ENCODE measurements at places on chromosomes 13 and 19.

DNA sequence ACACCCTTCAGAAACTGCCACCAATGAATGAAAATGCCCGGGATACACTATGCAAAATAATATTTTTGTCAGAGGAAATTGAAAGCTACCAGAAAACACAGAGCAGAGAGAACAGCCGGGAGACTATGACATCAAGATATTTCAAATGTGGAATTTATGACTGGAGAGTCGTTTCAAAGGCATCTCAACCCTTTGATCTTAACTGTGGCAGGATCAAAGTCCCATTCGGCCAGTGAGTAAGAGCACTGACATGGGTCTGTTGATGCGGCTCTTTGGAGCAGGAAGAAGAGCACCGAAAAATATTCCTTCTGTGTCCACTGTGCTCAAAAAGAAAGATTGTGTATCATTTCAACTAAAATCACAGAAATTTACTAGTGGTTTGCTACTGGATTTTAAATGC, 201.9 kb downstream of the RFC3 start:
- no peaks in the 10 kb centered on the region for H3K27me3 ChIP-seq
- no peaks in the 10 kb centered on the region for H3K36me3 ChIP-seq
- H3K27ac ChIP-seq, result no peak overlapping the region
- DNase-seq, result no peak

DNA sequence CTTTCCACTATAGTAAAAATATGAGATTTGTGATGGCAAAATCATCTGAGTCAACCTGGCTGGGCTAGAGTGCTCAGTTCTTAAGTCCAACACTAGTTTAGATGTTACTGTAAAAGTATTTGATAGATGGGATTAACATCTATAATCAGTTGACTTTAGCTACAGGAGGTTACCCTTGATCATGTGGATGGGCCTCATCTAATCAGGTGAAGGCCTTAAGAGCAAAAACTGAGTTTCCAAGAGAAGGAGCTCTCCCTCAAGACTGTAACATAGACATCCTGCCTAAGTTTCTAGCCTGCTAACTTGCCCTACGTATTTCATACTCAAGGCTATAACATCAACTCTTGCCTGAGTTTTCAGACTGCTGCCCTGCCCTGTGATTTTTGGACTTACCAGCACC, 132.8 kb downstream of the ENOX1 start:
- H3K4me1 ChIP-seq, result no peaks in the 10 kb centered on the region
- no peaks in the 10 kb centered on the region for H3K27me3 ChIP-seq
- no peak overlapping the region for H3K4me3 ChIP-seq
- peaks cover 6% of the 10 kb centered on the region for H3K36me3 ChIP-seq
- no peak overlapping the region for H3K27ac ChIP-seq

DNA sequence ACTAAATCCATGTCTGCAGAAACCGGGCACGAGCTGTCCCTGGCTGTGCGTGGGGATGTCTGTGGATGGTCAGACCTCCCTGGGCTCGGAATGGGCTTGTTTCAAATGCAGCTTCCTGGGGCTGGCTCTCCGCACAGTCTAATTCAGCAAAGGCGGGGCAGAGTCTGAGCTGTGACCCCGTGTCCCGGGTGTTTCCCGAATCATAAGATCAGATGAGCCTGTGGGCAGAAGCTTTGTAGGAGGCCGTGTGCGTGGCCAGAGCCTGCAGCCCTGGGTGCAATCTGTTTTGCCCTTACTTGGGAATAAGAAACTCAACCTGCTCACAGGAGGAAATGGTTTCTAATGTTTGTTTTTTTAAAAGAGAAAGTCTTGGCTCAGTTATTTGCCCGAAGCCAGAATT, 13.9 kb upstream of the GNA11 start:
- H3K27ac ChIP-seq, result peak overlapping the region; percentile 2
- no peak for DNase-seq
- peaks cover 12% of the 10 kb centered on the region for H3K4me1 ChIP-seq
- H3K36me3 ChIP-seq, result no peaks in the 10 kb centered on the region
- no peak overlapping the region for H3K4me3 ChIP-seq

- no peaks in the 10 kb centered on the region for H3K27me3 ChIP-seq
- no peak for DNase-seq
- H3K4me1 ChIP-seq, result peaks cover 3% of the 10 kb centered on the region
- no peak overlapping the region for H3K4me3 ChIP-seq
- H3K36me3 ChIP-seq, result no peaks in the 10 kb centered on the region
These were observed 31.8 kb upstream of the SPART start for GRCh38 chr13:36377826-36378468.

- no peak for DNase-seq
- H3K27me3 ChIP-seq, result no peaks in the 10 kb centered on the region
- H3K4me1 ChIP-seq, result no peaks in the 10 kb centered on the region
- H3K27ac ChIP-seq, result no peak overlapping the region
- no peak overlapping the region for H3K4me3 ChIP-seq
These were observed 438.3 kb downstream of the RFC3 start for GRCh38 chr13:34256236-34256635.

- no peaks in the 10 kb centered on the region for H3K4me1 ChIP-seq
- H3K4me3 ChIP-seq, result no peak overlapping the region
- no peaks in the 10 kb centered on the region for H3K36me3 ChIP-seq
- no peaks in the 10 kb centered on the region for H3K27me3 ChIP-seq
These were observed 2494.9 kb upstream of the PCDH20 start for GRCh38 chr13:63910511-63910910.

DNA sequence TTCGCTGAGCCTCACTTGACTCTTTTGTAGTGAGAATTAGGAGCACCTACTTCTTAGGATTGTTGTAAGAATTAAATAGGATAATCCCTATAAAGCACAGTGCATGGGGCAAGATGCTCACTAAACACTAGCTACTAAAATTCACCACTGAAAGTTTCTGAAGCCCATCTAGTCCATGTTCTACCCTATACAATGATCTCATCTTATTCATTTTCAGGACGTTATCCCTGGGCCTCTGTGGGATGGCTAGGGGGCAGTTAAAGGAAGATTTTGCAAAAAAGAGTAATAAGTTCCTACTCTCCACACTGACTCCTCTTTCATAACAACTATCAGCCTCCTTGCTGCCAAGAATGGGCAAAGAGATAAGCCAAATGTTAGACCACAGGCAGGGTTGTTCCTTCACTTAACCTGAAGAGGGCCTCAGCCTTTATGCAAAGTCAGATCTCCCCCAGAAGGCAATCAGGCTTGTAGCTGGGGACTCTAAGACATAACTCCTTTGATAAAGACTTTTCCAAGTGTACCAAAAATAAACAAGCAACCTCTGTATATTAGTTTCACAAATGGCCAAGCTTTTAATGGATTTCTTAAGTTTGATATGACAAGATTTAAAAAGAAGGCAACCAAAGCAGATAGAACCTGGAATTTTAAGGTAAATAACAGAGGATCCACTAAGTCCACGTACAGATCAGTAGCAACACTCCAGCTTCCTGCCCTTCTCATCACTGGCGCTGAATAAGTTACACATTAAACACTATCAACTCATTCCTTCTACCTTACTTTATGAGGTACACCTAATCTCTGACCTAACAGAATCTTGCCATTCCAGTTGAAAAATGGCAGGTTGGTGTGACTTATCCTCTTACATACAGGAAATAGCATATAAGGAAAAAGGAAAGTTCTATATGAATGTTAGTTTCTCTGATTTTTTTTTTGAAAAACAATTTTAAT, 44.4 kb downstream of the ELF1 start:
- H3K4me1 ChIP-seq, result peaks cover 3% of the 10 kb centered on the region
- peak; percentile 68 for DNase-seq
- H3K27ac ChIP-seq, result peak overlapping the region; percentile 20
- H3K27me3 ChIP-seq, result no peaks in the 10 kb centered on the region
- no peak overlapping the region for H3K4me3 ChIP-seq

GRCh38 chr13:32866921-32867320, 149.3 kb upstream of the KL start:
- no peaks in the 10 kb centered on the region for H3K36me3 ChIP-seq
- H3K4me1 ChIP-seq, result no peaks in the 10 kb centered on the region

GRCh38 chr13:76094645-76095044, 458.5 kb downstream of the LMO7 start:
- no peaks in the 10 kb centered on the region for H3K4me1 ChIP-seq
- no peaks in the 10 kb centered on the region for H3K27me3 ChIP-seq
- H3K27ac ChIP-seq, result no peak overlapping the region
- no peak for DNase-seq
- no peaks in the 10 kb centered on the region for H3K36me3 ChIP-seq
- H3K4me3 ChIP-seq, result no peak overlapping the region

DNA sequence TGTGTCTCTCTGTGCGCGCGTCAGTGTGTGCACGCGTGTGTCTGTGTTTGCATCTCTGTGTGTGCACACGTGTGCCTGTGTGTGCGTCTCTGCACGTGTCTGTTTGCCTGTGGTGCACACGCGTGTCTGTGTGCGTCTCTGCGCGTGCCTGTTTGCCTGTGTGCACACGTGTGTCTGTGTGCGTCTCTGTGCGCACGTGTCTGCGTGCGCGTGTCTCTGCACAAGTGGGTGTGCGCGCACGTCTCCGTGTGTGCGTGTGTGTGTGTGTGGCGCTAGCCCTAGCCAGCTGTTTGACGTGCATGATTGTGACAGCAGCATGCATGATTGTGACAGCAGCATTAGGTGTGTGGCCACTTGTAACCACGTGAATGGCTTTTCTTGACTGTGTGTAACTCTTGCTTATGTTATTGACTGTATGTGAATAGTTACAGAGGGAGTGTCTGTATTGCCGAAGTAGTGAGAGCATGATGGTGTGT, 31.1 kb downstream of the ZNF146 start:
- H3K27ac ChIP-seq, result no peak overlapping the region
- peaks cover 3% of the 10 kb centered on the region for H3K36me3 ChIP-seq
- H3K4me3 ChIP-seq, result peak overlapping the region; percentile 76
- peaks cover 15% of the 10 kb centered on the region for H3K27me3 ChIP-seq
- no peak for DNase-seq

- peaks cover 28% of the 10 kb centered on the region for H3K4me1 ChIP-seq
- no peak overlapping the region for H3K4me3 ChIP-seq
- peaks cover 7% of the 10 kb centered on the region for H3K36me3 ChIP-seq
- H3K27me3 ChIP-seq, result no peaks in the 10 kb centered on the region
These were observed 72.6 kb downstream of the SIPA1L3 start for GRCh38 chr19:37979547-37980082.

DNA sequence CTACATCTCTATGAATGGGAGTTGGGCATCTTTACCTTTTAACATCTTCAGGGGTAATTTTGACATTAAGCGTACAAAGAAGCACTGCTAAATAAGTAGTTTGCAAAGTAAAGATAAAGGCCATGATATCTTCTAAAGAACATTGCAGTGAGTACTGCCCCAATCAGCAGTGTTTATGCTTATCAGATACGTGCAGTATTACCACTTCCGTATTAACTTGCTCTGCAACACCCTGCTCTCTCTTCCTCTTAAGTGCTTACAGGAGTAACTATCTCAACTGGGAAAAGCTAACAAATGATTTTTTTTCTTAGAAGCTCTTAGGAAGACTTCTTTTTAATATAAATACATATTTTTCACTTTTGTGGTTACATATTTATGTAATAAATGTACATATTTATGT, 793.7 kb upstream of the SLC10A2 start:
- H3K4me1 ChIP-seq, result no peaks in the 10 kb centered on the region
- H3K27ac ChIP-seq, result no peak overlapping the region
- H3K4me3 ChIP-seq, result no peak overlapping the region
- DNase-seq, result peak; percentile 3

- no peaks in the 10 kb centered on the region for H3K4me1 ChIP-seq
- H3K27me3 ChIP-seq, result no peaks in the 10 kb centered on the region
- no peaks in the 10 kb centered on the region for H3K36me3 ChIP-seq
- H3K27ac ChIP-seq, result peak overlapping the region; percentile 39
- DNase-seq, result peak; percentile 44
These were observed 554.1 kb downstream of the KCTD12 start for GRCh38 chr13:76331943-76332712.

GRCh38 chr13:86909318-86909717, 761.9 kb upstream of the SLITRK5 start:
- no peak overlapping the region for H3K4me3 ChIP-seq
- no peaks in the 10 kb centered on the region for H3K36me3 ChIP-seq
- no peak for DNase-seq
- no peak overlapping the region for H3K27ac ChIP-seq

DNA sequence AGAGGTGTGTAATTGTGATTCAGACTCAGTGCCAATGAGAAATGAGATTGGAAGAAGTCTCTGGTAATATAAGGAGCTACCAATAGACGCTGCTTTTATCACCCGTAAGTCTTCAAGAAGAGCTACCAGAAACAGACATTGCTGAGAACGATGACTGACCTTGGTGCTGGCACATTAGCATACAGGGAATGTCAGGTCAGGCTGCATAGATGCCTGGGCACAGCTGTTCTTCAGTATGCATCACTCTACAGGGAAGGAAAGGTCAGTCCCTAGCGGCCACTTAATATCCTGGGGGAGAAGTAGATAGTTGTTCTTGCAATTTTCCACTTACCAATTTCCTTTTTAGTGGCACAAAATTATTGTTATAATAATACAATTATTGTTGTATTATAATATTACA, 380.4 kb downstream of the PCDH9 start:
- H3K4me1 ChIP-seq, result no peaks in the 10 kb centered on the region
- H3K4me3 ChIP-seq, result no peak overlapping the region
- DNase-seq, result no peak
- H3K27me3 ChIP-seq, result no peaks in the 10 kb centered on the region

GRCh38 chr13:48539550-48539949, 6.7 kb upstream of the RCBTB2 start:
- no peak for DNase-seq
- H3K27me3 ChIP-seq, result no peaks in the 10 kb centered on the region
- H3K4me3 ChIP-seq, result no peak overlapping the region
- no peak overlapping the region for H3K27ac ChIP-seq
- no peaks in the 10 kb centered on the region for H3K36me3 ChIP-seq

DNA sequence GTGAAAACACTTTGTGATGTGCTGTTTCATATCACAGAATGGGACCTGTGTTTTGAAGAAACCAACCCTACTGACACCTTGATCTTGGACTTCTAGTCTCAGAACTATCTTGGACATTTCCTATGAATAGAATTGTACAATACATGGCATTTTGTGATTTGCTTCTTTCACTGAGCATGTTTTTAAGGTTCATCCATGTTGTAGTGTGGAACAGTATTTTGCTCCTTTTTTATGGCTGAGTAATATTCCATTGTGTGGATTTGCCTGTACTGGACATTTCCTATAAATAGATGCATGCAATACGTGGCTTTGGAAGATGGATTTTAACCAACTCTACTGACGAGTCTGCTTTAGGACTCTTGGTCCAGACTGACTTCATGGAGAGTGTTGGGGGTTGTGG, 46.8 kb downstream of the VAV1 start:
- no peaks in the 10 kb centered on the region for H3K4me1 ChIP-seq
- no peak overlapping the region for H3K27ac ChIP-seq
- no peaks in the 10 kb centered on the region for H3K27me3 ChIP-seq
- H3K36me3 ChIP-seq, result peaks cover 3% of the 10 kb centered on the region

- no peak overlapping the region for H3K4me3 ChIP-seq
- H3K27me3 ChIP-seq, result no peaks in the 10 kb centered on the region
- no peak overlapping the region for H3K27ac ChIP-seq
- H3K36me3 ChIP-seq, result peaks cover 3% of the 10 kb centered on the region
- DNase-seq, result peak; percentile 82
These were observed 80.3 kb upstream of the FRY start for GRCh38 chr13:31951215-31951678.

All from mesenchymal stem cell (in vitro differentiated cells and primary cell).